ENCODE measurements at places on chromosomes 7 and 10.

- no peak for DNase-seq
Measured at GRCh38 chr10:126397156-126397555, 8.9 kb upstream of the ADAM12 start.

- peak; percentile 39 for DNase-seq
Measured at GRCh38 chr7:98733036-98733435, 116.0 kb downstream of the NPTX2 start.

GRCh38 chr10:35379226-35380137 is 43.2 kb downstream of the CCNY start:
- no peak for DNase-seq

- DNase-seq, result no peak
Measured at GRCh38 chr7:129208667-129209066, 16.2 kb upstream of the AHCYL2 start.

DNA sequence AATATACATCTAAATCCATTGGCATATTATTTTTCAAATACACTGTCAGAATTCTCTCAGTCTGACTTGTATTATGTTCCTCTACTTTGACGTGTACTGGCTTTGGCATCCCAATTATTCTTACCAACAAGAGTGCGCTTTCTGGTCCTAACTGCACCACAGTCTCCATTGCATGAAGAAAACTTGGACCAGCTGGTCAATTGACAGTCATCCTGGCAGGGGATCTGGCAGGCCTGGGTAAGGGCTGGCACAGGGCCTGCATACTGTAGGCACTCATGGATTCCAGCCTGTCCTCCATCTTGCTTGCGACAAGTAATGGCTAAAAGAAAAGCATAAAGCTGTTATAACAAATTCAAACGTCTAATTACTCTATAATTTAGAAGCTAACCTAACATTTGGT is 384.9 kb downstream of the THSD7A start:
- no peak for DNase-seq

GRCh38 chr10:103681617-103682399 is 173.6 kb downstream of the SH3PXD2A start:
- no peak for DNase-seq

- no peak for DNase-seq
Measured at GRCh38 chr10:24674892-24675632, 48.6 kb downstream of the ARHGAP21 start.

- no peak for DNase-seq
Measured at GRCh38 chr7:16815001-16815400, 10.2 kb upstream of the AGR2 start.

DNA sequence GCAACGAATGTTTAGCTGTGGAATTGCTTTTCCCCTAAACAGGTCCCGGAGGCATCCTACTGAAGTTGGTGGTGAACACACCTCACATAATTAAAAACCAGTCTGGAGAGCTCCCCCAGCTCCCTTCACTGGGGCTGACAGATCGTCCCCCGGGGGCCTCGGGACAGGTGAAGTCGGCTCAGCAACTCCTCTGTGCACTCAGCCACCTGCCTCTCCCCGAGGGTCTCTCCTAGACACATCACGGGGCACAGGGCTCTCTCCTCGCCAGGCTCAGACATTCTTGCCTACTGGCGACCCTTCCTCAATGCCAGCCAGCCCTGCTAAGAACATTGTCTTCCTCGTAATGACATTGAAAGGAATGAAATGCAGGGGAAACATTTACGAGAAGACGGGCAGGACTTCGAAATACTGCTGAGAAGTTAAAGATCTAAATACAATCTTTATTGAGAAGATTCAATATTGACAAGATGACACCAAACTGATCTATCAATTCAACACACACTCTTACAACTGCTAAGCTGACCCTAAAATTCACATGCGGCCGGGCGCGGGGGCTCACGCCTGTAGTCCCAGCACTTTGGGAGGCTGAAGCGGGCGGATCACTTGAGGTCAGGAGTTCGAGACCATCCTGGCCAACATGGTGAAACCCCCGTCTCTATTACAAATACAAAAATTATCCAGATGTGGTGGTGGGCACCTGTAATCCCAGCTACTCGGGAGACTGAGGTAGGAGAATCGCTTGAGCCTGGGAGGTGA is 88.1 kb upstream of the DNAAF5 start:
- DNase-seq, result no peak

- DNase-seq, result no peak
Measured at GRCh38 chr7:17633067-17633466, 307.2 kb downstream of the SNX13 start.

- DNase-seq, result no peak
Measured at GRCh38 chr10:42970451-42971250, 106.2 kb upstream of the RET start.

DNA sequence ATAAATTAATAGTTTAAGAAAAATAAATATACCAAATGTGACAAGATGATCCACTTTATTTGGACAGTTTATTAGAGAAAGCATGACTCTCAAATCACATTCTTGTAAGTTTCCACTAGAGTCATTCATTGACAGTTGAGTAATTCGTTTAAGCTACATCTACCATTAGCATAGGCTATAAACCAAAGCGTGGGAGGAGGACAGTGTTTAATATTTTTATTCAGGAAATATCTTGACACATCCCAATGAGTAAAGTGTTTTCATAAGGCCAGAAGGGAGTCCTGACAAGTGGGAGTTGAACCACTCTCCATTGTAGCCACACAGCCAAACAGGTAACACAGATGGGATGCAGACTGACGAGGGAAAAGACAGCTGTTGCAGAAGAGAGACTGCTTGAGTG is 386.5 kb upstream of the SEMA3D start:
- DNase-seq, result no peak

GRCh38 chr7:18771834-18772566 is 276.5 kb downstream of the HDAC9 start:
- DNase-seq, result no peak

GRCh38 chr10:86193841-86194240 is 172.8 kb downstream of the GRID1 start:
- no peak for DNase-seq

DNA sequence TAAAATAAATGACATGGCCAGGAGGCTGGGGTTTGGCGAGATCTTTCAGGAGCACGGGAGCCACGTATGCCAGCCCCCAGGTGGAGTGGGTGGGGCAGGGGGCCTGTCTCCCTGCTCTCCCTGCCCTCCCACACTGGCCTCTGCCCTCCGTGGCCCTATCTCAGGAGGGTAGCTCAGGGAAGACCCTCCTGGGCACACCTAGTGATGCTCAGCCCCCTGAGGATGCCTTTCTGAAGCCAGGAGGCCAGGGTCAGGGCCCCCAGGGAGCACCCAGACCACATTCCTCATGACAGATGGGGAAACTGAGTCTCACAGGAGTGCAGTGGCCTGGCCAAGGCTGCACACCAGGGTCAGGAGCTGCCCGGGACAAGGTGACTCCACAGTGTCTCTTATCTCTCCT is 223.4 kb downstream of the ELFN1 start:
- no peak for DNase-seq

GRCh38 chr10:75401569-75402485 is at the start of gene ZNF503:
TSS of gene ZNF503 (minus strand) at chr10:75401764. CDS start at chr10:75401419, 345 bp downstream.
- peak; percentile 94 for DNase-seq

GRCh38 chr10:60809157-60809556 is 30.9 kb downstream of the CDK1 start:
- DNase-seq, result no peak

GRCh38 chr7:128968624-128969023 is 30.9 kb downstream of the IRF5 start:
- DNase-seq, result no peak

- peak; percentile 46 for DNase-seq
Measured at GRCh38 chr10:46028584-46029460, 1.6 kb downstream of the NCOA4 start.

DNA sequence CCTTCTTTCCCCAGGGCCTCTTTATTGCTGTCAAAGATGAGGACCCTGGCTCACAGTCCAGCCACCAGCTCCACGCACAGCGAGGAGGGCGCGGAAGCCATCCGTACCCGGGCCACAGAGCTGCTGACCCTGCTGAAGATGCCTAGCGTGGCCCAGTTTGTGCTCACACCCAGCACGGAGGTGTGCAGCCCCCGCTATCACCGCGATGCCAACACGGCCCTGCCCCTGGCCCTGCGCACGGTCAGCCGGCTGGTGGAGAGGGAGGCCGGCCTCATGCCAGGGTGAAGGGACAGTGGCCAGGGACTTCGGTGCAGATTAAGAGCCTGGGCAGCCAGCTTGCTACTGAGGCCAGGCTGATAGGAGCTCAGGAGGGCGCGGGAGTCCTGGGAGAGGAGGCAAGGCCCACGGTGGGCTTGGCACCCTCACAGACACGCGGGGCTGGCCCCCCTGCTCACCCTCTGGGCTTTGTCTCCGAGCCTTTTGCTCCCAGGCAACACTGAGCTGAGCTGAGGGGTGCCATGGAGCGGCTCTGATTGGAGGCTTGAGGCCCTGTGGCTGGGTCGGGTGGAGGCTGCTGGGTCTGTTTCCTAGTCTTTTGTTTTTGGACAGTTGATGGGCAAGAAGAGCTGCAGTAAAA is 15.8 kb downstream of the AP5Z1 start:
- no peak for DNase-seq

DNA sequence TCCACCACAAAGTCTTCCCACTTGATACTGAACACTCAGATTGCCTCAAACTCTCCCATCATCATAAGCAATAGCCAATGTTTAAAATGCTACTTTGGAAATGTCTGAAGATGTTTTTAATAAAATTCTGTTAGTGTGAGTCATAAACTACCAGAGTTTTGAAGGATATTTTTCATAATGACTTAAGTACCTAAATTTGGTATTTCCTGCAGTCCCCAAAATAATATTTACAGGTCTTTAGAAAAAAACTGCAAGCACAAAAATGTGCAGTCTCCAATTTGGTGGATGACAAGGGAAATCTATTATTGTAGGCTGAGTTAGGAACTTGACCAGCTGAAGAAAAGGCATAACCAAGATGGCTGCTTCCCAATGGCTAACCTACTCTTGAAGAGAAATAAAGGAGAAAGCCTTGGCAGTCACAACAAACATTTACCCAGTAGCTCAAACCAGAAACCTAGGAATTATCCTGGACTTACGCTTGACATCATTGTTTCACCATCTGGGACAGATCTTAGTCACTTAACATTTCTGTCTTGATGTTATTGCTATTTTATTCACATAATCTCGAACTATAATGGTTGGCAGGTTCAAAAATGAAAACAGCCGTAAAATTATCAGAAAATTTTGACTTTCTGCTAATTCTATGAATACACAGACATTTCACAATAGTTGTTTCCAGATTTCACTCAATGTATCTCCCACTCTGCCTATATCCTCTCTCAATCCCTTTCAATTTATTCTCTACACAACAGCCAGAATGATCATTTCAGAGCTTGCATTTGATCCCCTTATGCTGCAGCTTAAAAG is 111.2 kb upstream of the STEAP1B start:
- no peak for DNase-seq

GRCh38 chr7:132499065-132499464 is 77.2 kb downstream of the PLXNA4 start:
- DNase-seq, result no peak

- no peak for DNase-seq
Measured at GRCh38 chr10:94194256-94194655, 168.5 kb downstream of the NOC3L start.

GRCh38 chr7:106110885-106111654 is 1.0 kb downstream of the SYPL1 start:
- DNase-seq, result no peak

- peak; percentile 45 for DNase-seq
Measured at GRCh38 chr7:150931199-150931869, 46.8 kb downstream of the KCNH2 start.

DNA sequence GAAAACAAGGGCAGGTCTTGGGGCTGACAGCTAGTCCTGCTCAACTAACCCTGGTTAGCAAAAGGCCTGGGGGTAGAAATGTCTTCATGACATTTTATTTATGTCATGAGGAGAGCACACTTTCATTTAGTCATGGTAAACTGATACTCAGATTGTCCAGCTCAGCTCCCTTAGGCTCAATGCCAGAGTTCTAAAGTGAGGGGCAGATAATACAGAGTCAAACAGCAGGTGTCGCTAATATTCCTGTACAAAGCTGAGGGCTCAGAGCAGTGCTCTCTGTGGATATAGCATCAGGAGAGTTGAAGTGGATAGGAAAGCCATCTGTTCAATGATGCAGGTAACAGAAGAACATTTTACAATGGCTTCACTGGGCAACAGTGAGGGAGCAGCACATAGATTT is 26.8 kb upstream of the CALCR start:
- peak; percentile 20 for DNase-seq

DNA sequence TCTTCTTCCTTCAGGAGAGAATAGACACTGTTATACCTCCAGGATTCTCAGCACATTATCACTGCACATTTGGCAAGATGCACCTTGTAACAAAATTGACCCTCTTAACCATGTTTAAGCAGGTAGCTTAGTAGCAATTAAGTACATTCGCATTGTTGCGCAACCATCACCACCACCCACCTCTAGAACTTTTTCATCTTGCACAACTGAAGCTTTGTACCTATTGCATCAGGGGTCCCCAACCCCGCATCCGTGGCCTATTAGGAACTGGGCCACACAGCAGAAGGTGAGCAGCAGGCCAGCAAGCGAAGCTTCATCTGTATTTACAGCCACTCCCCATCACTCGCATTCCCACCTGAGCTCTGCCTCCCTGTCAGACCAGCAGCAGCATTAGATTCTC is 29.9 kb upstream of the SMURF1 start:
- no peak for DNase-seq

DNA sequence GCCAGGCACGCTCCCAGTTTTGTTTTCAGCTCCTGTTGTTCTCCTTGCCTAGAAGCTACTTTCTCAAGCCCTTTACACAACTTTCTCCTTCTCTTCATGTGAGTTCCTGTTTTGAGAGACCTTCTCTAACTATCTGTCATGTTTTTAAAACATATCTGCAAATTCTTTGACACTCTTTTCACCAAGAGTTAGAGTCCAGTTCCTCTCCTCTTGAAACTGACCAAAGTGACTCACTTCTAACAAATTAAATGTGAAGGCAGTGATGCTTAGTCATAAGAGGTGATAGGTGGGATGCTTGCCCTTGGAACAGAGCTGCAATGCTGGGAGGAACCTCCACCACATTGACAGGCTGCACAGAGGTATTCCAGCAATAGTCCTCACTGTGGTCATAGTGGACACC is 25.3 kb downstream of the ZSCAN25 start:
- DNase-seq, result no peak

GRCh38 chr7:111827863-111828504 is 265.7 kb upstream of the IMMP2L start:
- no peak for DNase-seq

- DNase-seq, result no peak
Measured at GRCh38 chr7:91657483-91658071, 222.9 kb downstream of the MTERF1 start.

- DNase-seq, result no peak
Measured at GRCh38 chr10:120607016-120607709, 150.1 kb downstream of the PLPP4 start.

GRCh38 chr7:28996836-28997235 is 38.7 kb upstream of the TRIL start:
- no peak for DNase-seq

DNA sequence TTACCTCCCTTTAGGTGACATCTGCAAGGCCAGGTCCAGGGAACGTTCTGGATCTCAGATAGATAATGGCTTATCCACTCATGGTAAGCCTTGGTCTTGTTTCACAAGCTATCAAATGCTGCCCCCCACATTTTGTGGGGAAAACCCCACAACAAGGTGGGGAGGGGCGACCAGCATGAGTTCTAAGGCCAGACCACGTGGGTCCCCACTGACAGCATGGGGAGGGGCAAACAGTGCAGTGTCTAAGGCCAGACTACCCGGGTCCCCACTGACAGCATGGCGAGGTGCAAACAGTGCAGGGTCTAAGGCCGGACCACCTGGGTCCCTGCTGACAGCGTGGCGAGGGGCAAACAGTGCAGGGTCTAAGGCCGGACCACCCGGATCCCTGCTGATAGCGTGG is 102.8 kb downstream of the DIP2C start:
- no peak for DNase-seq

Measured in NCI-H1694 treated with DMSO at 0.1 percent for 48 hours (cell line).